ENCODE measurements at places on chromosomes 2 and 18.

- no peak for DNase-seq
These were observed 87.4 kb upstream of the ITGB6 start for GRCh38 chr2:160287476-160287875.

DNA sequence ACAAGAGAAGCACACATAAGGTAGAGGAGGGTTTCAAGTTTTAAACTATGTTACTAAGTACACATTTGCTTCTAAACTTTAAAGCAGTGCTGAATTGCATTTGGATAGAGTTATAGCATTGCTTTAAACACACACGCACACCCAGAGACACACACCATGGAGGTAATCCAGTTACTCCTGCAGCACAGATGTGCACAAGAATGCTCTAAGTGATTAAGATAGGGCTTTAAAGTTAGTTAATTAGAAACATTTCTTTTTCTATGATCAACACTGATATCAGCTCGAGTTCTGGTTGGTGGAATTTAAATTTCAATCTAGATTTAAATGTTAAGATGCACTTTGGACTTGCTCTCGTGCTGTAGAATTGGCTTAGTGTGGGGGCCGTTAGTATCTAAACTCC, 492.3 kb downstream of the ZEB2 start:
- DNase-seq, result no peak

DNA sequence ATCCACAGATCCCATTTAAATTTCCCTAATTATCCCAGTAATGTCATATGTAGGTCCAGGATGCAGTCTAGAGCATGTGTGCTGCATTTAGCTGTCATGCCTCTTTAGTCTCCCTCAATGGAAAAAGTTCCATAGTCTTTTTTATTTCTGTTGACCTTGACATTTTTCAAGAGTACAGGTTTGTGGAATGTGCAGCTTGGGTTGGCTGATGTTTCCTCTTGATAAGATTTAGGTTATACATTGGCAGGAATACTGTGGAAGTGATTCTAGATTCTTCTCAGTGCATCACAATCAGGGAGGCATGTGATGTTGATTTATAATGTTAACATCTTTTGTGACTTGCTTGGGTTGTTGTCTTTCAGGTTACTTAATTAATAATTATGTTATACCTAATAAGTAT, 42.5 kb downstream of the PPM1B start:
- DNase-seq, result no peak

DNA sequence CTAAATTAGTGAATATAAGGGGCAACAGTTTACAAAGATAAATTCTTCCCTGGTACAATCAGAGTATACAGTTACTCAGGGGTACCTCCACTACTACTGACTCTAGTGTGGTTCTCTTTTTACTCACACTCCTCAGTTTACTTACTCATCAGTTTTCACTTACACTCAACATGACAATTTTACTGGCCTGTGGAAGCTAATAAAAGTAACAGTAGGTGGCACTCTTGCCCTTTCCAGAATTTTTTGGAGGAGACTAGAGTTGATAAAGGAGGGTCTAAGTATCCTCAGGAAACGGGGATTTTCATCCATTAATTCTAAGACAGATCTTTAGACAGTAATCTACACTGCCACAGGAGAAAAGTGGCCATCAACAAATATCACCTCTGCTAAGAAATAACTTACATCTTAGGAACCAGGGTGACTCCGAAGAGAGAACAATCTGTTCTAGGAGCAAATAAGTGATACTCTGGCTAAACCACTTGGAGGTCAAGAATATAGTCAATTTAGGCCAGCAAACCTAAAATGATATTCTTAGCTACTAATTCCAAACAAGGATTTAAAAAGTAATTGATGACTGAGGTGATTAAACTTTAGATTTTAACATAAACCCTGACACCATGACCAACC, 61.3 kb downstream of the ATL2 start:
- DNase-seq, result peak; percentile 41

GRCh38 chr2:12697617-12698016, 19.1 kb upstream of the TRIB2 start:
- DNase-seq, result no peak

- DNase-seq, result no peak
These were observed 41.1 kb downstream of the LCLAT1 start for GRCh38 chr2:30488012-30488659.

DNA sequence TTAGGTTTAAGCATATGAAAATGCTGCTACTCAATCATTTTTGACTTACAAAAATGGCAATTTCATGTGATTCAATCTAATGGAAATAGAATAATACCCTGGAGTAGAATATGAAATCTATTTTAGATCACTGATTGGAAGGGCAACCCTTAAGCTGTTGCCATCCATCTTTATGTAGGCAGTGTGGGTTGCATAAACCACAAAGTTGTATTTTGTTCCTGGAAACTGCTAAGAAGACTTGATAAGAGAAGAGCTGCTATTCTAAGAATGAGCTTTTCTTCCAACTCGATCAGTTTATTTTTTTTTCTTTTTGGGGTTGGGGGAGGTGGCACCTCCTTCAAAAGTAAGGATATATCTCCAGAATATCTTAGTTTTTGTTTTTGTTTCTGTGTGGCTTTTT, 60.2 kb downstream of the CAVIN2 start:
- no peak for DNase-seq

GRCh38 chr18:10053861-10054260, 140.0 kb downstream of the VAPA start:
- DNase-seq, result no peak

DNA sequence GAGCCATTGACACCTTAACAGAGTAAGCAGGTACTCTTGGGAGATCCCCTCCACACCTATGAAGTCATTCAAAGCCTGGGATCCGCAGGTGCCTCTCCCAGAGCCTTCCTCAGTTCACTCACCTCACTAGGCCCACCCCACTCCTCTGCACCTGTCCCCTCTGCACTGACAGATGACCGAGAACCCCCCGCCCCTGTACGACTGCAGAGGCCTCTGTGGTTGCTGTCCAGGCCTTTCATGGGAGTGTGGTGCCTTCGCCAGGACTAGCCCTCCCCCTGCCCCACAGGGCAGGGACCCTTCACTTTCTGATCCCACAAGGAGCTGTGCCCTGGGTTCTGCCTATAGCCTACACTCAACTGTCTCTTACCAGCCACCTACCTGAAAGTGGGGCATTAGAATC, 238.5 kb downstream of the ZBTB7C start:
- DNase-seq, result no peak

DNA sequence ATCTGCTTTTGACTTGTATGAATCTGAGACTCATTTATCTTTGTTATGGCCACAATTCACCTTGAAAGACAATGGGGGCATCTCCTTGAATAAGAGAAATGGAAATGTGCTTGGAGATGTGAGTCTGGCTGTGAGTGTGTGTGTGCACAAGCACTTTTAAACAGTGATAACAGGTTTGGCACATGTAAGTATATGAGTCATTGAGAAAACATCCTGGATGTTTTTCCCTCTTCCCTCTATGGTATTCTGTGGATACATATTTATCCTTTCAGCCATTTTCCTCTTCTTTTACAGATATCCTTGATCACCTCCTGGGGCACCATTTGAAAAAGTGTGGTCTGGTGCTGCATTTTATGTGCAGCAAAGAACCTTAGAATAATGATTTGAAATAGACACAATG, 317.3 kb upstream of the THUMPD2 start:
- DNase-seq, result no peak

DNA sequence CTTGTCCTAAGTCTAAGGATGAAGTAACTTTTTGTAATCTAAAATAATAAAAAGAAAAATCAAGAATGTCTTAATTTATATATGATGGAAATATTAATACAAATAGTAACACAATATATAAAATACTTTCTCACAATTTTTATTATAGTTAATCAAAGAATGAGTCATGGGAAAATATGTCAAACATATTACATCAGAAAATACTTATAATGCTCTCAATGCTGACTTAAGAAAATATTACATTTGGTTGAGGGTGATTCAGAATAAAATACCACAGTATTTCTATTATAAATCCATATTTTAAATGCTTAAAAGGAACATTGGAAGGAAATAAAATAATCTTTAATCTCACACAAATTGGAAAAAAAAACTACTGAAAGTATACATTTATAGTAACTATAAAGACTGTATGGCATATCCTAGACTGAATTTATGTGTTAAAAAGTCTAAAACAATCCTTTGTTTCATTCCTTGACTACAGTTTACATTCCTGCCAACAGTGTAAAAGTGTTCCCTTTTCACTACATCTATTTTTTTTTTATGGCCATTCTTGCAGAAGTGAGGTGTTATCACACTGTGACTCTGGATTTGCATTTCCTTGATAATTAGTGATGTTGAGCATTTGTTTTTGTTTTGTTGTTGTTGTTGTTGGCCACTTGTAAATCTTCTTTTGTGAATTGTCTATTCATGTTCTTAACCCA, 1573.5 kb upstream of the ACVR2A start:
- no peak for DNase-seq

DNA sequence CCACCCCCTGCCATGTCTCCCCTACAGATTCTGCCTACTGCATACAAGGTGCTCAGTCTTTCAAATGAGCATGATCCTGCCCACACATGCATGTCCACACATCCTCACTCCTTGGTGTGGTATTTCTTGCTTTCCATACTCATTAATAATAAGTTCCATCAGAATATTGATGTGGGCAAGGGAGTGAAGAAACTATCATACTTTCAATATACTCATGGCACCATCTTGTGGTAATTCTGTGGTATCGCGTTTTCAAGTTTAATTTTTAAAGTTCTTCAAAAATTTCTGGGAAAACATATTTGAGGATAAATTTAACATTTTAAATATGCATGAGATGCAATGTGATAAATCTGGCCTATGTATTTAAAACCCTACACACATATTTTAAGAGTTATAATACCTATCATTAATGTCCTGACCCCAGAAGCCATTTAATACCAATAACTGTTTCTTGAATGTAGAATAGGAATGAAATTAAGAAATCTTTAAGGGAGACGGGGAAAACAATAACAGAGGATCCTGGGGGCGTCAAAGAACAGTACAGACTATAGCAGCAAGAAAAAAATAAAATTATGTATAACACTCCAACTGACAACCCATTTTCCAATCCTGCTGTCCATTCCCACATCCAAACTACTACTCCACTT, 110.1 kb downstream of the ZNF385B start:
- peak; percentile 4 for DNase-seq

GRCh38 chr2:152385650-152386049, 50.7 kb downstream of the FMNL2 start:
- no peak for DNase-seq

DNA sequence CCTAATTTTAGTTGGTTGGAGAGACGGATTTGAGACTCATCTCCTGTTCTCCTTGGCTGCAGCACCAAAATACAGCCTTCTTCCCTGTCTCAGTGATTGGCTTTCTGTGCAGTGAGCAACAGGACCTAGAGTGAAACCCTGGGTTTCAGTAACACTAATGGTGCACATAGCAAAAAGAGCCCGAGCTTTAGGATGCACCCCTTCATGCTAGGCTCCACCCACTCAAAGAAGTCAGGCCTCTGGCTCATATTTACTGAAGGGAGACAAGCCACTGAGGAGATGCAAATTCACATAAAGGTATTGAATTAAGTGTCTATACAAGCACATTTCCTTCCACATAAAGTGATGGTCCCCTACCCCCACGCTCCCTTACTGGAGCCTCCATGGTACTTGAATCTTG, 131.9 kb upstream of the CHAC2 start:
- no peak for DNase-seq

DNA sequence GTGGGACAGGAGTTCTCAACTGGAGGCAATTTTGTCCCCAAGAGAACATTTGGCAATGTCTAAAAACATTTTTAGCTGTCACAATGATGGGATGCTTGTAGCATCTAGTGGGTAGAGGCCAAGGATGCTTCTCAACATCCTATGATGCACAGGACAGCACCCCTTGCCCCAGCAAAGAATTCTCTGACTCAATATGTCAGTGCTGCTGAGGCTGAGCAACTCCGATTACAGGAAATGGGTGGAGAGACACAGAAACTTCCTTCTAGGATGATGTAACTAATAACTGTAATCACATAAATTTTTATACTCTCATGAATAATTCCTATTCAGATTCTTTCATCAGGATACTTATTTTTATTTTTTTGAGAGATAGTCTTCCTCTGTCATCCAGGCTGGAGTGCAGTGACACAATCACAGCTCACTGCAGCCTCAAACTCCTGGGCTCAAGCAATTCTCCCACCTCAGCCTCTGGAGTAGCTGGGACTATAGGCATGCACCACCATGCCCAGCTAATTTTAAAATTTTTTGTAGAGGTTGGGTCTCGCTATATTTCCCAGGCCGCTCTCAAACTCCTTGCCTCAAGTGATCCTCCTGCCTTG, 120.3 kb upstream of the ACAA2 start:
- DNase-seq, result no peak

- no peak for DNase-seq
These were observed 14.0 kb upstream of the ITGAV start for GRCh38 chr2:186575856-186576255.

- no peak for DNase-seq
These were observed 27.2 kb downstream of the UBXN4 start for GRCh38 chr2:135768863-135769262.

- no peak for DNase-seq
These were observed 92.5 kb downstream of the BARD1 start for GRCh38 chr2:214716811-214717560.

GRCh38 chr2:27735263-27735904, 36.1 kb upstream of the MRPL33 start:
- DNase-seq, result peak; percentile 73

GRCh38 chr2:54504866-54505265, 48.7 kb downstream of the SPTBN1 start:
- DNase-seq, result no peak

- DNase-seq, result no peak
These were observed 58.7 kb downstream of the IL1RL2 start for GRCh38 chr2:102245266-102246151.

GRCh38 chr2:235669983-235670962, 176.4 kb downstream of the AGAP1 start:
- no peak for DNase-seq

DNA sequence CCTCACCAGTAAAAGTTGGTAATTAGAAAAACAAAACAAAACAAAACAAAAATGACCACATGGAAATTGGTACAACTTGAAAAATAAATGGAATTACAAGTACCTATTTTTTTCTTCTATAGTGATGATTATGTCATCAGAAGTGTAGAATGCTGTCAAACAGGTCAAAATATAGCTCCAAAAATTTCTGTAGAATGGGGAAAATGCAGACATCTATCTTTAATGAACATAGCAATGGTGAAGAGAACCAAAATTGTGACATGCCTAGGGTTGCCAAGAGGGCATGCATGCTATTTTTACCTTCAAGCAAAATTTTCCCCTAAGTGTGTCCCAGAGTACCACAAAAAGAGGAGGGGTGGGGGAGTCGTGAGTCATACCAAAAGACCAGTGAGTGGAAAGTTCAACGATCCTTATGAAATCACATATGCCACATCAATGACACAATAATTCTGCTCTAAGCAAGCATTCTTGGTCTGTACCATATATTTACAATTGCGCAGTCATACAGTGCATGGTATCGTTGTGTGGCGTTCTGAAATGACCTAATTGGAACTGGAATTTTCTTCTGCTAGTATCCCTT, 1436.4 kb downstream of the SUCLG1 start:
- DNase-seq, result no peak

DNA sequence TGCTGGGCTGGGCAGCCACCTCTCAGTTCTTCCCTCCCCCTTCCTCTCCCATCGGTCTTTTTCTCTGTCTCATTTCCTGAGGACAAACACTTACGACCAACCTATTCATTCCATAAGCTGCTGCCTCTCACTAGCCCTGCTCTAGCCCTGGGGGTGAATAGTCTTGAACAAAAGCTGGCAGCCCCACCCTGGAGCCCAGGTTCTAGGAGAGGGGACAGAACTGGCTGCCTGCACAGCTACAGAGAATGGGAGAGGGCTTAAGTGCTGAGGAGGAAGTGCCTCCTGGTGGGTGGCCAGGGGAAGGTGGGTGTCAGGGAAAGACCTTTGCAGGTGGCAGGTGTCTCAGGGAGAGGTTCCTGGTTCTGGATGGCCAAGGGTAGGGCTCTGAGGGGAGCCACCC, 22.8 kb downstream of the ANO7 start:
- DNase-seq, result no peak

All from activated naive CD4-positive, alpha-beta T cell treated with anti-CD3 and anti-CD28 coated beads, Interleukin-2, amount 50 U/mL, for 72 hours (primary cell).